Sciatic nerve (tissue), 2 donors: ENCODE measurements at places on chromosomes 12 and 14.

- no peak for DNase-seq
Observed at GRCh38 chr12:77724367-77724957, 106.2 kb upstream of the NAV3 start.

- DNase-seq = no peak
Observed at GRCh38 chr12:71477609-71478008, 38.0 kb downstream of the LGR5 start.

DNA sequence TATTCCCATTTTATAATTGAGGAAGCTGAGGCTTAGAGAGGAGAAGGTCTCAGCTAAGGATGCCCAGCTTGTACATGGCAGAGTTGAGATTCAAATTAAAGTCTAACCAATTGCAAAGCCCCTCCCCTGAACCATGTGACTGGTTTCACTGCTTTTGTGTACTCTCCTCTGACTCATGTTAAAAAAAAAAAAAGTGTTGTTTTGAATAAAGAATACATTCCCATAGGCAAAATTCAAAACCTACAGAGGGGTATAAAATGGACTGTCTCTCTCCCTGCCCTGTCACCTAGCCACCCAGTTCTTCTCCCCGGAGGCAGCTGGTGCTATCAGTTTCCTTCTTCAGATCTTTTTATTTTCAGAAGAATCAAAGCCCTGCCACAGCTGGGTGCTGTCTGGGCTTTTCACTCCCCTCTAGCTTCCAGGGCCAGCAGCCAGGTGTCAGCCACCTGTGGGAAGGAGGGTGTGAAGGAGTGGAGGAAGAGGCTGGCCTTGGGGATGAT is 5.4 kb downstream of the PSMD9 start:
- DNase-seq = no peak

DNA sequence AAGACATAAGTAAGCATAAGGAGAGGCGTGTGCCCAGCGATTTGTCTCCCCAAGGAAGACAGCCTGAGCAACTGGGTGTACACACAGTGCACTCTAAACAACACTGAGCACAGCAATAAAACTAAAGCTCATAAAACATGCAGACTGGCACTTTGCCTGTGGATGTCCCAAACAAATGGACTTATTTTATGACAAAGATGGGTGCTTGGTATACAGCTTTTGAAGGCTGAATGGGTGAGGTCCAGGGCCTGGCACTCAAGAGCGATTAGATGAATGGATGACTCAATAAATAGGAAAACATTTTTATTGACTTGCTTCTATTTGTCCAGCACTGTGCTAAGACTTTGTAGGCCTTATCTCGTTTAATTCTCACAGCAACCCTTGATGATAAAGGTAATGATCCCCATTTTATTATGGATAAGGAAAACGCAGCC is 28.5 kb downstream of the LGMN start:
- no peak for DNase-seq

DNA sequence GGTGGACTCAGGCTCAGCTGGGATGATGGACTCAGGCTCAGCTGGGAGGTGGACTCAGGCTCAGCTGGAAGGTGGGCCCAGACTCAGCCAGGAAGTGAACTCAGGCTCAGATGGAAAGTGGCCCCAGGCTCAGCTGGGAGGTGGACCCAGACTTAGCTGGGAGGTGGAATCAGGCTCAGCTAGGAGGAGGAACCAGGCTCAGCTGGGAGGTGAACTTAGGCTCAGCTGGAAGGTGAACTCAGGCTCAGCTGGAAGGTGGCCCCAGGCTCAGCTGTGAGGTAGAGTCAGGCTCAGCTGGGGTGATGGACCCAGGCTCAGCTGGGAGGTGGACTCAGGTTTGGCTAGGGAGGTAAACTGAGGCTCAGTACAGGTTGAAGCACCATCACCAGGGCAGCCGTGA is 21.8 kb upstream of the C14orf180 start:
- no peak for DNase-seq

DNA sequence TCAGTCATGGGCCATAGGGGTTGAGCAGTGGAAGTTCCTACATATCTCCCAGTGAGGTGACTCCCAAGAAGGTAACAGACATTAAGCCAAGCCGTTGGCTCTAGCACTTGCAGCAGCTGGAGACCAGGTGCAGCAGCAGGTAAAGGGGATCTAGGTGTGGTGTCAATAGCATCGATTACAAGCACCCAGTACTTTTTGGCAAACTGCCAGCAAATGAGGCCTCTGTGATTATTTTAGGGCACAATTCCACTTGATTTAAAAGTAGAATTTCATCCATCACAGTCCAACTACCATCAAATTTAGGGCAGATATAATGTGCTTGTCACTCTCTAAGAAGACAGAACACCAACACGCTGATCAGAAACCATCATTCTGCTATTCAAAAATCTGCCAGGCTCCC is 224.1 kb upstream of the EGLN3 start:
- DNase-seq = no peak

DNA sequence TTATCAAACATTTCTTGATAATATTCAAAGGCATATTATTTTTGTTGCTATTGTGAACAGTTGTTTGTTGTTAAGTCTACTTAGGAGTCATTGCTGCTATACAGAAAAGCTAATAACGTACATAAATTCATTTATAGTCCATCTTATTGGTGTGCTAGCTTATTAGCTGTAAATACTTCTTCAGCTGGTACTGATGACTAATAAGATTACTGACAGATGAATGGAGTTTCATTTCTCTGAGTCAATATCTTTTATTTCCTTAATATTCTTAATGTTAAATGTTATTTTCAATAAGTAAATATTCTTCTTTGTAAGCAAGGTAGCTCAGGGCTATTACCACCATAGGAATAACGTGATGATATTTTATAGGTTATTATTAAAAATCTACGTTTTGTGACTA is 139.4 kb upstream of the SLCO1C1 start:
- DNase-seq = no peak

- no peak for DNase-seq
Observed at GRCh38 chr12:76402259-76402658, 54.0 kb upstream of the BBS10 start.

GRCh38 chr12:48031135-48031960 is 27.1 kb upstream of the COL2A1 start:
- DNase-seq = no peak

DNA sequence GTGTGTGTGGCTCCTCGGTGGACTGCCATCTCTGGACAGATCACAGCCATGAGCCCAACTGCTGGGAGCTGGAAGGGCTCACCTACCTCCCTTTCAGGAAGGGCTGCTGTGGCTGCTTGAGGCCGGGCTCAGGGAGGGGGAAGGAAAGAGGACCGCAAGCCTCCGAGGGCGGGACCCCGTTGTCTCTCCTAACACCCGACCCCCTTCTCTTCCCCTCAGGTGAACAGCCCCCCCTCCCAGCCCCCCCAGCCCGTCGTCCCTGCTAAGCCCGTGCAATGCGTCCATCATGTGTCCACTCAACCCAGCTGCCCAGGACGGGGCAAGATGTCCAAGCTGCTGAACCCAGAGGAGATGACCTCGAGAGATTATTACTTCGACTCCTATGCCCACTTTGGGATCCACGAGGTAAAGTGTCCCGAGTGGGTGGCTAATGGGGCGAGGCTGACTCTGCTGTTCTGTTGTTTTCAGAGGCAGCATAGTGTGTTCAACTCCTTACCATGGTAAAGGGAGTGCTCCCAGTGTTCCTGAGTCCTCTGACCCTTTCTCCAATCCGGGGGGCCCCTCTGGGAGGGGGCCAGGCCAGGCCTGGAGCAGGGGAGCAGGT is 49.5 kb downstream of the PRMT8 start:
- DNase-seq = no peak
